ENCODE measurements at places on chromosomes 2 and 18.

DNA sequence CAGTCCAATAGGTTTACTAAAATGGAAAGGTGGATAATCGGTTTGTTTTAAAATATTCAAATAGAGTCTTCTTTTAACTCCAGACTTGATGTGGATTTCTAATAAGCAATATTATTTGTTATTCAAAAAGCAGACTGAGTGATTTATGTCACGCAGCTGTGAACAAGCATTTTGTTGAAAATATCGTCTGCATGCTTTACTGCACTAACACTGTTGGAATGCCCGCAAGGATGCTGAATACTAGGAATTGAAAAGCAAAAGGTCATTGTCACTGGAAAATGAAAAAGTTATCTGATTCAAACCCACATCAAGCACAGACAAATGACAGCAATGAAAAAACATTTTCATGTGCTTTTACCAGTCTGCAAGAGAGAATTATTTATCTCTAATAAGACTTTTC is 31.1 kb downstream of the CHN1 start:
- no peak for DNase-seq

DNA sequence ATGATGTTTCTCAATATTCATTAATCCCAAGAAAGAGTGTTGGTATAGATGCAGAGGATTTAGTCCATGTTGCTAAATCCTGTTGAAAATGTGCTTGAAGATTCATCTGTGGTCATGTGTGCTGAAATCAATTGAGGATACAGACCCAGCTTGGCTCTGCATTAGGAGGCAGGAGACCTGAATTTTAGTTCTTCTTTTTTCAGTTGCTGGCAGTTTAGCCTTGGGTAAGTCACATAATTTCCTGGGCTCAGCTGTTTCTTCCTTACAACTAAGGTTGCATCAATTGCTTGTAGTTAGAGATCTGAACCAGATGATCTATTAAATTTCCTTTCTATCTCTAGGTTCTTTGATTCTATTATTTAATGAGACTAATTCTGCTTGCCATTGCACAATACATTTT is 54.4 kb downstream of the SETBP1 start:
- no peak for DNase-seq

DNA sequence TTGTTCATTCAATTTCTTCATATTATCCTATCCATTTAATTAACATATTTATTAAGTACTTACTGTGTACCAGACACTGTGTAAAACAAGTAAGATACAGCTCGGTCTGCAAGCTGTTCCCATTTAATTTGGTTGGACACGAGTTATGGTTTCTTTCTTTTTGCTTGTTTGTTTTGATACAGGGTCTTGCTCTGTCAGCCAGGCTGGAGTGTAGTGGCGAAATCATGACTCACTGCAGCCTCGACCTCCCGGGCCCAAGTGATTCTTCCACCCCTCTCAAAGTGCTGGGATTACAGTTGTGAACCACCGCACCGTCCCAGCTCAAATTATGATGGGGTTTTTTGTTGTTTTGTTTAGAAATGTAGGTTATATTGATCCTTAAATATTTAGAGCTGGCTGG is 9.0 kb downstream of the CYBRD1 start:
- no peak for DNase-seq

GRCh38 chr2:234457421-234457820 is 39.5 kb downstream of the ARL4C start:
- no peak for DNase-seq

DNA sequence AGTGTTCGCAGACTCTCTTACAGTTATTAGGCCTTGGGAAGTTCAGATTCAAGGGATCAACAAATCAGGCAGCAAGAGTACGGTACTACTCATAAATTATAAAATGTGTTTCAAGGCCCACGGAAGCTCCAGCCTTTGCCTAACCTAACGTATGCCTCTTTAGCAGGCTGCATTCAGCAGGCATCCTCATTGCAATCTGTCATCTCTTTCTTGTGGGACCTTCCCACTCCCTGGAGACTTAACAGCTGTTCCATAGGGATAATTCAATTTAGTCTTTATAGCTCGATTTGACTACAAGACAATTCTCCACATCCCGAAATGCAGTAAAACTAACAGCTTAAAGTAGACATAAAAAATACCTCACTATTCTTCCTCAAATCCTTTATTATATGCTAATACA is 453.7 kb downstream of the CNTNAP5 start:
- peak; percentile 82 for DNase-seq

GRCh38 chr18:62643181-62643580 is 72.2 kb upstream of the PHLPP1 start:
- DNase-seq: no peak

GRCh38 chr2:196112418-196113034 is 43.9 kb upstream of the DNAH7 start:
- no peak for DNase-seq

- no peak for DNase-seq
These were observed 14.5 kb upstream of the ASB1 start for GRCh38 chr2:238412067-238412767.

DNA sequence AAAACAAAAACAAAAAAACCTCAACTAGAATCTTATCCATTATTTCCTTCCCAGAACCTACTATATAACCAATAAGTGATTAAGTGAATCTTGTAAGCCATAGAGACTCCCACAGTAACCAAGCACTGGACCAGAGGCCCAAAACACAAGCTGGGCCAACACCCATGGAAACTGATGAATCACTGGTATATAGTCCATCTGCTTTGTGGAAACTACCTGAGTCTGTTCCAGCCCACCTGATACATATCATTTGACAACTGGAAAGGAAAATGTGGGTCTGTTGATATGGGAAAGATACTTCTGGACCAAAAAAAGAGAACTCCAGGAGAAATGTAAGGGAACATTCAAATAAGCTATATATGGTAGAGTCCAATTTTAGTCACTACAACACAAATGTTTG is 252.8 kb downstream of the MREG start:
- peak; percentile 14 for DNase-seq

DNA sequence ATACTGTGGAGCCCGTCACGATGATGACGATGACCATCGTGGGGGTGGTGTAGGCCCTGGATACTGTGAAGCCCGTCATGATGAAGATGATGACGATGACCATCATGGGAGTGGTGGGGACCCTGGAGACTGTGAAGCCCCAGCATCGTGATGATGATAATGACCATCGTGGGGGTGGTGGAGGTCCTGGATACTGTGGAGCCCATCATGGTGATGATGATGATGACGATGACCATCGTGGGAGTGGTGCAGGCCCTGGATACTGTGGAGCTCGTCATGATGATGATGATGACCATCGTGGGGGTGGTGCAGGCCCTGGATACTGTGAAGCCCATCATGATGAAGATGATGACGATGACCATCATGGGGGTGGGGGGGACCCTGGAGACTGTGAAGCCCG is 81.0 kb upstream of the SALL3 start:
- no peak for DNase-seq

- no peak for DNase-seq
These were observed 89.3 kb upstream of the GPC1 start for GRCh38 chr2:240346015-240346752.

- DNase-seq: no peak
These were observed 54.4 kb downstream of the EPHA4 start for GRCh38 chr2:221517696-221518151.

- no peak for DNase-seq
These were observed 42.1 kb upstream of the ITSN2 start for GRCh38 chr2:24402242-24403097.

GRCh38 chr2:174392706-174393105 is 2.8 kb upstream of the SCRN3 start:
- no peak for DNase-seq

- peak; percentile 65 for DNase-seq
These were observed 246.6 kb downstream of the LRRTM1 start for GRCh38 chr2:80057956-80058355.

DNA sequence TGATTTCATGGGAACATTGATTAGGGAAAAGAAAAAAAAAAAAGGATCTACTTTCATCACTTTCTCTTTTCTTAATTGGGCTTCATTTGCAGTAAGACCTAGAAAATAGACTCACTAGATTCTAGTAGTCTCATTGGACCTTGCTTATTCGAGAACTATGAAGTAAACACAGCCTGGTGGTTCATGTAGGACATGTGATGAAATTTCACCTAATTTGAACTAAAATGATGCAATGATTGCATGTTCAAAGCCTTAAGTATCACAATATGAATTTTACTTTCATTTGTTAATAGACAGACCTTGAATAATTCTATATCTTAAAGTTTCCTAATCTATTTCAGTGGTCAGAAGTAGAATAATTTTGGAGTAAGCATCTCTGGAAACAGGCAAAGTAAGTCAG is 688.9 kb upstream of the NRXN1 start:
- DNase-seq: no peak

- DNase-seq: no peak
These were observed 14.8 kb upstream of the ADAM17 start for GRCh38 chr2:9570182-9571060.

GRCh38 chr2:217412277-217412676 is 552.4 kb upstream of the TNP1 start:
- DNase-seq: no peak

DNA sequence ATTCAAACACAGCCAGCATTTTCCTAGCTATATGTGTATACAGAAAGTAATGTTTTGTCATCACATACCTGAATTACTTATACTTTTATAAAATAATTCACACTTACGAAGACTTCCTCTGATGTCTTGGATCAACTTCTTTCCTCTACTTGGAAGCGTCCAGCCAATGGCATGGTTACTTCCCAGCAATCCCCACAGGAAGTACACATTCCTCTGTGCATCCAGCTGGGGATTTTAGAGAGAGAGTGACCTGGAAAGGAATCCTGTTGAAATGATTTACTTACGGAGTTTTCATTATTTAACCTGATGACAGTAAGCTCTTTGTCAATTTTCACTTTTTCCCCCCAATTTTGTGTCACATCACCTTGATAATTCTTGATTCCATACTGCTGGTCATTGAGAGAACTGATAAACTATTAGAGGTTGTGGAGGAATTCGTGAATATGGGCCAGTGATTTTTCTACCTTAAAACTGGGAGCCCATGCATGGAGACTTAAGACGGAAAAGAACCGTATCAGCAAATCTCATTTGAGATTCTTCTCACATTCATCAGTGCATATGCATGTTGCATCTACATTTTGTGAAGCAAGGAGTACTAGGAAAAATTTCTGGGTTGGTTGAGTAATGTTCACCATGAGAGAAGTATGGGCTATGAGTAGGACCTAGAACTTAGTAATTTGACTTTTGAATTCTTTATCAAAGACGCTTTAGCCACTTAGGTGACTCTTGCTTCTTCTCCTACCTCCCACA is 9.0 kb upstream of the IL18R1 start:
- DNase-seq: no peak

DNA sequence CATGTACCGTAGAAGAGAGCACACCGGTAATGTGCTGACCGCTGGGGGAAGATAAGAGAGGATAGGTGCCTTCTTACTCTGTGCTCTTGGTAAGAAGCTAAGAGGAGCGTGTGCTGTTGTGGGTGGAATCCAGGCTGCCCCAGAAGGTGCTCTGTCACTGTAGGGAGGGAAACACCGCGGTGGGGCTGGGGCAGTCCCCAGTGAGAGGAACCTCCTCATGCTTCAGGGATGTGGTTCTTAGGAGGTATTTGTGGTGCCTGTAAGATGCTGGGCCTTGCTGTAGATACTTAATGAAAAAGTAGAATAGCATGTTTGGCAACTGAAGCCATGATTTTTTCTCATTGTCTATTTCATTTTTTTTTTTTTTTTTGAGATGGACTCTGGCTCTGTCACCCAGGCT is 1.1 kb downstream of the COLEC11 start:
- no peak for DNase-seq

- DNase-seq: no peak
These were observed 79.7 kb downstream of the GBX2 start for GRCh38 chr2:236088368-236089057.

GRCh38 chr2:132804051-132804450 is 134.0 kb upstream of the LYPD1 start:
- DNase-seq: no peak

- DNase-seq: no peak
These were observed 65.7 kb downstream of the PDCL3 start for GRCh38 chr2:100628506-100628905.

DNA sequence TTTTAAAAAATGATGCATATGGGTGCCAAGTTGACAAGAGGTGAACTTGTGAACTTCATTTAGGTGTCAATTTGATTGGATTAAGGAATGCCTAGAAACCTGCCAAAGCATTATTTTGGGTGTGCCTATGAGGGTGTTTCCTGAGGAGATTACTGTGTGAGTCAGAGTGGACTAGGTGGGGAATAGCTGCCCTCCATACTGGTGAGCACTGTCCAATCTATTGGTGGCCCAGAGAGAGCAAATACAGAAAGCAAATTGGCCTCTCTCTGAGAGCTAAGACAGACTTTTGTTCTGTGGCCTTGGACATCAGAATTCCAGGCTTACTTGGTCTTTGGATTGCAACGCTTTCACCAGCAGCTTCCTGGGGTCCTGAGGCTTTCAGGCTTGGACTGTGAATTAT is 388.0 kb downstream of the SUCLG1 start:
- DNase-seq: no peak

DNA sequence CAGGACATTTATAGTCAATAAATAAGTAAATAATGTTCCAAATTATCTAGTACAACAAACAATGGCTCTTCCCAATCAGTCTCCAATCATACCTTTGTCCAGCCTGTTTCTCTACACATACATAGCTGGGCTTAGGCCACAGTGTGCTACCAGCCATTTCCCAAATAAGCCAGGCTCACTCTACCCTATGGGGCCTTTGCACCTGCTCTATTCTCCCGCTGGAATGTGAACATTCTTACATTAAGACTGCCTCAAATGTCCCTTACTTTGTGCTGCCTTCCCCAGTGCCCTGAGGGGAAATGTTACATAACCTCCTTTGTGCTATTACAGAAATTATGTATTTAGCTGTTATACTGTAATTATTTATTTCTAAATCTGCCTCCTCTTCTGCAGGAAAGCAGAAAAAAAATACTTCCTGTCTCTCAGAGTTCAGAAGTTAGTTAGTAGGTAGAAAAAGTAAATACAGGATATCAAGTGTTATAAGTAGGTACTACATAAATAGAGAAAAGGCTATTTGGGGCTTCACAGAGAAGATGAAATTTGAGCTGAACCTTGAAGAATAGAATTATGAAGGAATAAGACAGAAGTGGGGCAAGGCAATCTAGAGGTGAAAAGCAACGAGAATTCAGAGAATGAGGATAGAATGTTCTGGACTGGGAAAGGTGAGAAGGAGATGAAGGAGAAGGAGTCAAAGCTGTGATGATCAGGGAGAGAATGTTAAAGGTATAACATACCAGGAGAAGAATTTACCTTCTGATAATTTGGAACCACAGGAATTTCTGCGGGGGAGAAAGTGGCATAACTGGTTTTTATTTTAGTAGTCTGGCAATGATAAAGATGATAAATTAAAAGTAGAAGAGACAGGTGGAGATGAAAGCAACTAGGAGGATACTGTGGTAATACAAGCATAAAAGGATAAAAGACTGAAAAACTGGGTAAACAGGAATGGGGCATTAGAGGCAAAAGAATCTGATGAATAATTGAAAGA is 37.0 kb downstream of the ROCK1 start:
- no peak for DNase-seq

DNA sequence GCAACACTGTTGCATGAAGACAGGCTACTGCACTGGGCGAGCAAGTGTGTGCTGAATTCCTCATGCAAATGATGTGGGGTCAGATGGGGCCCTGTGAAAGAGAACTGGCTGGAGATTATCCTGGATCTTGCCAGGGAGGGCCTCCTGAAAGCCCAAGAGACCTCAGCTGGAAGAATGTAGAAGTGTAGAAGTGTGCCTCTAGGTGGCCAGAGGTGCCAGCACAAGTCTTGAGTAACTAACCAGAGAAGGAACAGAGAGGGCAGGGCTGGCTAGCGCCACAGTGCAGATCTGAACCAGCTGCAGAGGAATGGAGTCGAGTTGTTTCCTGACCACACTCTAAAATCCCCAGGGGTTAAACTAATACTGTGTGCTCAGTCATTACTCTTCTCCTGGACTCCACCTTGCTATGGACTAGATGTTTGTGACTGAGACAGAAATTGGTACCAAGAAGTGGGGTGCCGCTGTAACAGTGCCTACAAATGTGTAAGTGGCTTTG is 399.3 kb downstream of the LRATD1 start:
- no peak for DNase-seq
